ENCODE measurements at places on chromosomes 11 and 22.
A peak's percentile ranks its signal among the peaks of the same experiment; 100 is the strongest.

GRCh38 chr11:121615501-121615900 lies 162.7 kb upstream of the SORL1-AS1 start:
- H3K4me3 ChIP-seq, result no peak overlapping the region
- H3K4me1 ChIP-seq, result no peaks in the 10 kb centered on the region
- peaks cover 97% of the 10 kb centered on the region for H3K36me3 ChIP-seq
- H3K27ac ChIP-seq, result no peak overlapping the region

DNA sequence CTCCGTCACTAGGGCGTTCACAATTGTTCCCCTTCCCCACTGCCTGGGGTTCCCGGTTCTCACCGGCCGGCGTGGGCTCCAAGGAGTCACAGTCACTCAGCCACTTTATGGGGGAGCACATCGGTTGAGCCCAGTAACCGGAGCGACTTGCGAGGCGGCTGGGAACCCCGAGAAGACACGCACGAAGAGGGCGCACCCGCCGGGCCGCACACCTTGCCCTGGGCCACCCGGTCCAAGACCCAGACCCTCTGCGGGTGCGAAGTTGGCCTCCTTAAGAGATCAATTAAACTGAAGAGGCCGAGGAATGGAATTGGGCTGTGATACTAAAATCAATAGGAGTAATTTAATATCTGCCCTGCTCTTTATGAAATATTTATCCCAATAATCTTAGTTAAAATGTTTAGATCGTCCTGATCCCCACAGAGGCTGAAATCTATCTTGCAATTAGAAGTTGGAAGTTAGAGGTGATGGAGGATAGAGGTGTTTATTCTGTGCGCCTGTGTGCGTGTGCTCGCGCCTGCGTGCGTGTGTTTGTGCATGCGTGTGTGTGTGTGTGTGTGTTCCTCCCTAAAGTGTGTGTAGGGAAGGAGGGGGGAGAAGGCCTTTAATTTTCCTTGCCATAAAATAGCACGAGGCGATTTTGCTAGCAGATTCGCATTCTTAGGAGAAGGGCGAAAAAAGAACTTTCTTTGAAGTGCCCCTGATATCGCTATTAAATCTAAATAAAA lies 954 bp upstream of the MN1 start:
- peaks cover 21% of the 10 kb centered on the region for H3K4me1 ChIP-seq
- peaks cover 7% of the 10 kb centered on the region for H3K27me3 ChIP-seq
- H3K27ac ChIP-seq, result no peak overlapping the region
- H3K36me3 ChIP-seq, result no peaks in the 10 kb centered on the region

- no peak overlapping the region for H3K4me3 ChIP-seq
- H3K36me3 ChIP-seq, result no peaks in the 10 kb centered on the region
- no peaks in the 10 kb centered on the region for H3K4me1 ChIP-seq
- H3K27ac ChIP-seq, result no peak overlapping the region
These were observed 200.6 kb downstream of the CEP164 start for GRCh38 chr11:117528097-117528721.

DNA sequence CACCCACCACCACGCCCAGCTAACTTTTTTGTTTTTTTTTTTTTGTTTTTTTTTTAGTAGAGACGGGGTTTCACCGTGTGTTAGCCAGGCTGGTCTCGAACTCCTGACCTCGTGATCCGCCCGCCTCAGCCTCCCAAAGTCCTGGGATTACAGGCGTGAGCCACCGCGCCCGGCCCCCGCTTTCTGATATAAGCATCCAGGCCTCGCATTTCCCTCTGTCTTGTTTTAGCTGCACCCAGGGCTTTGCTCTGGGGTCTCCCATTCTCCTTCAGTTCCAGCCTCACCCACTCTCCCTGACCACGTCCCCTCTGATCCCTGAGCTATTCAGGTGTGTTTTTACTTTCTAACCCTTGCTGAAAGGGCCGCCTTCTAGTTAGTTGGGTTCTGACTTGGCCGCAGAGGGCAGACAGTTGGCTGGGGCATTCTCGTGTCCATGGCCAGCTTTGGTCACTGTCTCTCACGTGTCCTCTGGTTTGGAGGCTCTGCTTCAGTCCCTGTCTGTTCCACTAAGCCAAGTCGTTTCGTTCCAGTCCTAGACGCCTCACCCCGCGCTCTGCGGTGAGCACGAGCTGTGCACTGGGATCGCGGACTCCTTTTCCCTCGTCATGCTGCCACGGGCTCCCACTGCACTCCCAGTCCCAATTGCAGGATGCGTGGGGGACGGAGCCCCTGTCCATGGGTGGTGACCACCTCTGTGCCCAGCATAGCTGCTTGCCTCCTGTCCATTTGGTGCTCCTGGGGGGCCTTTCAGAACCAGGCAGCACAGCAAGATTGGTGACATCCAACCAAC lies 6.0 kb upstream of the TNNT3 start:
- H3K27ac ChIP-seq, result no peak overlapping the region
- H3K27me3 ChIP-seq, result no peaks in the 10 kb centered on the region
- H3K4me1 ChIP-seq, result peaks cover 20% of the 10 kb centered on the region
- no peak overlapping the region for H3K4me3 ChIP-seq
- no peak for DNase-seq

DNA sequence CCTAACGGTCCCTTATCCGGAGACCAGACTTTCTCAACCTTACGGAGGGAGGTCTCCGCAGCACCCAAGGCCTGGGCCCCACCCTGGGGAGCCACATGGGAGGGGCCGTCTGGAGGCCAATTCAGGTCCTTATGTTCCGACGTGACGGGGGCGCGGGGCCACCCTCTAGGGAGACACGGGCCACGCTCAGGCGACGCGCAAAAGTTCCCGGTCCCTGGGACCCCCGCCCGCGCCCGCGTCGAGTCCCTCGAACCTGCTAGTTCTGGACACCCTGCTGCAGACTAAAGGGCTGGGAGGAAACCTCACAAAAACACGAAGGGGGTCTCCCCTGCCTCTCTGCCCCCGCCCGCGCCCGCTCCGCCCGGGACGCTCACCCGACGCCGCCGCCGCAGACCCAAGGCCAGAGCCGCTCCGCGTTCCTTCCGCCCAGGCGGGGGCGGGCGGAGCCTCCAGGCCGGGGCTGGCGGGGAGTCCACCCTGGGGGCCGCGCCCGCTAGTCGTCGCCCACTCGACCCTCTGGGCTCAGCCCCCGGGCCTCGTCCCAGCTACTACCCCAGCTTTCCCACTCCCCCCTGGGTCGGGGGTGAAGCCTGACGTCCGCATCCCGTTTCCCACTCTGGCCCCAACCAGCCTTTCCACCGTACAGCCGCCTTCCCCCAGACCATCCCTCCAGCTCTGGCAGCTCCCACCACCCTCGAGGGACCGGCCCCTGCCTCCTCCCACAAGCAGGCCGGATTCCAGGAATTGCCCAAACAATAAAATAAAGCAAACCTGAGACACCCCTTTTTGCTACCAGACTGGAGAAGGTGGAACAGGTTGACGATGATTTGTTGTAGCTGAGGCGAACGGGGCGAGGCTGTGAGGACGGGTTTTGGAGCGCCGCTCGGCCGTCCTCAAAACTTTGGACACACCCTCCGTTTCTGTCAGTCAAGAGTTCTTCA lies 2.7 kb downstream of the RNH1 start:
- no peak for DNase-seq
- peaks cover 17% of the 10 kb centered on the region for H3K36me3 ChIP-seq
- peaks cover 52% of the 10 kb centered on the region for H3K4me1 ChIP-seq
- no peak overlapping the region for H3K4me3 ChIP-seq
- H3K27ac ChIP-seq, result peak overlapping the region; percentile 46

GRCh38 chr11:9754010-9754471 lies 90.2 kb downstream of the SWAP70 start:
- H3K36me3 ChIP-seq, result peaks cover 6% of the 10 kb centered on the region
- no peak overlapping the region for H3K27ac ChIP-seq
- H3K27me3 ChIP-seq, result no peaks in the 10 kb centered on the region

- no peaks in the 10 kb centered on the region for H3K4me1 ChIP-seq
- H3K27me3 ChIP-seq, result no peaks in the 10 kb centered on the region
- no peak overlapping the region for H3K27ac ChIP-seq
- H3K4me3 ChIP-seq, result no peak overlapping the region
These were observed 20.4 kb downstream of the BIRC2 start for GRCh38 chr11:102367364-102367763.

GRCh38 chr11:76801225-76801624 lies 18.1 kb downstream of the TSKU start:
- H3K27ac ChIP-seq, result no peak overlapping the region
- no peaks in the 10 kb centered on the region for H3K36me3 ChIP-seq
- H3K4me1 ChIP-seq, result peaks cover 13% of the 10 kb centered on the region
- no peaks in the 10 kb centered on the region for H3K27me3 ChIP-seq
- DNase-seq, result no peak

DNA sequence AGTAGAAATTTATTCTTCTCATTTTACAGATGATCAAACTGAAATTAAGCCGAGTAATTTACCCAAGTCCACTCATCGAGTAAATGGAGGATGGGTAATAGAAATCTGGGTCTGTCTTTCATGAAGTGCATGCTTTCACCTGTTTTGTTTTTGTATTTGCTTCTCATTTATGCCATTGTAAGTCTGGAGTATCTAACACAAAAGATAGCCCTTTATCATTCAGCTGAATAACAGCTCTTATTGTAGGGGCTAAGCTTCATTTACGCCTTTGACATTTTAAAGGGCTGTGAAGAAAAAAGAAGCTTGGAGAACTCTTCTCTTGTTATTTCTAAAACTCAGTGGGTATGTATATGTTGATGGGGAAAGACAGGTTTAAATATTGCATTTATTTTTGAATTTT lies 1196.2 kb upstream of the TENM4 start:
- no peaks in the 10 kb centered on the region for H3K27me3 ChIP-seq
- H3K4me3 ChIP-seq, result no peak overlapping the region
- H3K4me1 ChIP-seq, result no peaks in the 10 kb centered on the region

GRCh38 chr11:131468565-131468964 lies 98.2 kb downstream of the NTM start:
- H3K4me3 ChIP-seq, result no peak overlapping the region
- DNase-seq, result no peak
- H3K27ac ChIP-seq, result no peak overlapping the region
- no peaks in the 10 kb centered on the region for H3K4me1 ChIP-seq

DNA sequence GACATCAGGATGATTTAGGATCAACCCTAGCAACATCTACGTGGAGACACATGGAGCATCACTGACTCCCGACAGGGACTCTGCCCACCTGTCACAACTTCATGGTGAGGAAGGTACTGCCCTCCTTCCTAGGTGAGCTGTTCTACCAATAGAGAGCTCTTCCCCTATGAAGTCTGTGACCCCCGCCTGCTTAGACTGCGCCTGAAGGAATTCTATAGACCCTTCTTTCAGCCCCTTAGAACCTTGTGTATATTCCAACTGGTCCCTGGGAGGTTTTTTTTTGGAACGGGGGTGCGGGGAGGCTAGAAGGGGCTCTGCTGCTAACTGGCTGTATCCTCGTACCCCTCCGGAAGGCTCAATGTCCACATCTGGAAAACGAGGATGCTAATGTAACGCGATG lies 566 bp downstream of the INTS4 start:
- DNase-seq, result no peak
- peaks cover 17% of the 10 kb centered on the region for H3K36me3 ChIP-seq
- H3K27me3 ChIP-seq, result no peaks in the 10 kb centered on the region
- H3K4me3 ChIP-seq, result peak overlapping the region; percentile 66
- H3K4me1 ChIP-seq, result peaks cover 18% of the 10 kb centered on the region

GRCh38 chr11:128757235-128757711 lies 63.4 kb downstream of the FLI1 start:
- H3K36me3 ChIP-seq, result peaks cover 56% of the 10 kb centered on the region
- no peaks in the 10 kb centered on the region for H3K27me3 ChIP-seq
- peak overlapping the region; percentile 24 for H3K27ac ChIP-seq
- peak; percentile 64 for DNase-seq

DNA sequence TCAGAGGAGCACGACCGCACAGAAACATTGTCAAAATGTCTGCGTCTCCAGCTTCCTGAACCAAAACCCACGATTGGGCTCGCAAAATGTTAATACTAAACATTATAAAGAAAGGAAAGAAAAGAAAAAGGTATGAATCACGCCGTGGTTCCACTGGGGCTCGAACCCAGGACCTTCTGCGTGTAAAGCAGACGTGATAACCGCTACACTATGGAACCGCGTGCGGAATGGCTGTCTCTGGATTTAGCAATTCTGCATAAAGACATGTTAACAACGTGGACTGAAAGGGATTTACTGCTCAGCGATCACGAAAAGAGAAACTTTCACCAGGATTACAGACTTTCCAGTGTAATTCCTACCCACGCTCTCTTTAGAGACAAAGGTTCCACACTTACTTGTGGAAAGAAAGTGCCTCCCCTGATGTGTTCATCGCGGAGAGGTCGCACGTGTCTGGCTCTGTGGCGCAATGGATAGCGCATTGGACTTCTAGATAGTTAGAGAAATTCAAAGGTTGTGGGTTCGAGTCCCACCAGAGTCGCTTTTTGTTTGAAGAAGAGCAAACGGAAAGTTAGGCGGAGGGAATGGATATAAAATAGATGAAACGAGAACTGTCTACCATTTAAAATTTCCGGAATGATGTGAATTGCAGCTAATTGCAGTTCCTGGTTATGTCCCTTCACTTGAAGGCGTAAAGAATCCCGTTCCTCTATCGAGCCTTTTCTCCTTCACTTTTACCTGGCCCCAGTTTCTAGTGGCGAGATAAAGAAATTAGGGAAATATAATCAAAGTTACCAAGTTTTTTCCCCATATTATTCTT lies 39.7 kb downstream of the OR4D9 start:
- H3K27me3 ChIP-seq, result no peaks in the 10 kb centered on the region
- H3K4me3 ChIP-seq, result peak overlapping the region; percentile 59
- peak overlapping the region; percentile 49 for H3K27ac ChIP-seq
- DNase-seq, result peak; percentile 72
- H3K36me3 ChIP-seq, result no peaks in the 10 kb centered on the region

DNA sequence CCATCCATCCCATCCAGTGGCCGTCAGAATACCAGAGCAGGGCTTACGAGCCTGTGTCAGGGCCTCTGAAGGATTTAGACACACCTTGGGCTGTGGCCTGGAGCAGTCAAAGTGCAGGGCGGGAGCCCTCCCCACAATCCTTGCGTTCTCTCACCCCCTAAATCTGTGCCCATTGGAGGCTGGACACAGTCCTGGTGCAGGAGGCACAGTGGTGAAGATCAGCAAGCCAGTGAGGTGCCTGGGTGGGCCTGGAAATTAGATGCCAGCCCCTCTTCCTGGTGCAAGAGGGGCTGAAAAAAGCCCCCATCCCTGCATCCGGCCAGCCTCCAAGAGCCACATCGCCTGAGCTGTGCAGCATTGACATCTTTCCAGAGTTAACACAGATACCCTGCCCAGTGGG lies 1045.8 kb downstream of the TBC1D22A start:
- H3K4me3 ChIP-seq, result no peak overlapping the region
- no peaks in the 10 kb centered on the region for H3K4me1 ChIP-seq
- DNase-seq, result no peak
- no peaks in the 10 kb centered on the region for H3K27me3 ChIP-seq

- no peaks in the 10 kb centered on the region for H3K36me3 ChIP-seq
- H3K27ac ChIP-seq, result no peak overlapping the region
- H3K27me3 ChIP-seq, result peaks cover 2% of the 10 kb centered on the region
- peaks cover 8% of the 10 kb centered on the region for H3K4me1 ChIP-seq
- no peak for DNase-seq
These were observed 10.6 kb downstream of the CTSF start for GRCh38 chr11:66557733-66558326.

DNA sequence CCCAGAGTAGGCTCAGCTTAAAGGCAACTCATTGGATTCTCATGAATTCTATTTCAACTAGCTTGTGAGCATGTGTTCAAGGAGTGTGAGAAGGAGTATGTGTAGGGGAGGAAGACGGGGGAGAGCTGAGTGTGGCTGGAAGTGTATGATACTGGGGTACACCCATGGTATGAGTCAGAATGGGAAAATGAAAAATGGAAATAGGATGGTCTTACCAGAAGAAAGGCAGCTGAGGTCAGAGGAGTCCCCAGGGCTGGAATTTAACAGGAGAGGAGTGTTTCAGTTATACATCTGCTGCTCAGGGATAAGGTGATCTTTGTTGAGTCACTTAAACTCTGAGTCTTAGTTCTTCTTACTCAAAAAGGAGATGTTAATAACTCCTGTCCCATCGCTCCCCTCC lies 6.7 kb upstream of the ADAMTS15 start:
- peaks cover 16% of the 10 kb centered on the region for H3K4me1 ChIP-seq
- H3K36me3 ChIP-seq, result no peaks in the 10 kb centered on the region
- DNase-seq, result no peak
- no peak overlapping the region for H3K27ac ChIP-seq
- no peak overlapping the region for H3K4me3 ChIP-seq
- H3K27me3 ChIP-seq, result no peaks in the 10 kb centered on the region
